ENCODE measurements at places on chromosomes 7 and 10.

DNA sequence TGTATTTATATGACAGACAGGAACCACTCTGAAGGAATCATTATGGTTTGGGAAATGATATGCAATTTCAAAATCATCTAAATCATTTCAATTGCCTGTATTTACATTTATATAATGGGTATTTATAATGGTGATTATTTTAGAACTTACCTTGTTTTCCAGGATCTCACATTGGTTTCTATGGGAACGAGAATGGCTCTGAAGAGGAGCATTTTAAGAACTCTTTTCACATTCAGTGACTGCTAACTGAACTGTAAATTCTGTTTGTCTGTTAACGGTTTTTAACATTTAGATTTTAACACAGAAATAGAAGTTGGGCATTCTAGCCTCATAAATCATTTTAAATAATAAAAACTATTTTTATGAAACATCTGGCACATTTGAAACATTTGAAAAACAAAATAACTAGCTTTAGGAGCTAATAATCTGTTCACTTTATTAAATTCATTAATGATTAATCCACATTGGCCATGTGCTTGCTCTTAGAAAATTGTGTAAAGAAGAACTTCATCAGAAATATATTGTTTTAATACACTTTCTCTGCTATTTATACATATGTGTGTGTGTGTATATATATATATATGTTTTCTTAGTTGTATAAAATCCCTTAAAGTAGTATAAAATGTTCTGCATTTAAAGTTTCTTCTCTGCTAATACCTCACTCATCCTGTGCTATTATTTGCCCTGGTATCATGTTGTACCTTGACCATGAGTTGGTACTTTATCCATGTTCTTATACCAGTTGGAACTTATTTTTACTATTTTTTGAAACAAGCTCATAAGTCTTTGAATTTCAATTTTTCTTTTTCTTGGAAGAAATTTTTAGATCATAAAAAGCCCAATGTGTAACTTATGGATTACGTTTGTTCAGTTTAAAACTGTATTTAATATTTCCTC is 8.7 kb upstream of the SEM1 start:
- no peak for DNase-seq

DNA sequence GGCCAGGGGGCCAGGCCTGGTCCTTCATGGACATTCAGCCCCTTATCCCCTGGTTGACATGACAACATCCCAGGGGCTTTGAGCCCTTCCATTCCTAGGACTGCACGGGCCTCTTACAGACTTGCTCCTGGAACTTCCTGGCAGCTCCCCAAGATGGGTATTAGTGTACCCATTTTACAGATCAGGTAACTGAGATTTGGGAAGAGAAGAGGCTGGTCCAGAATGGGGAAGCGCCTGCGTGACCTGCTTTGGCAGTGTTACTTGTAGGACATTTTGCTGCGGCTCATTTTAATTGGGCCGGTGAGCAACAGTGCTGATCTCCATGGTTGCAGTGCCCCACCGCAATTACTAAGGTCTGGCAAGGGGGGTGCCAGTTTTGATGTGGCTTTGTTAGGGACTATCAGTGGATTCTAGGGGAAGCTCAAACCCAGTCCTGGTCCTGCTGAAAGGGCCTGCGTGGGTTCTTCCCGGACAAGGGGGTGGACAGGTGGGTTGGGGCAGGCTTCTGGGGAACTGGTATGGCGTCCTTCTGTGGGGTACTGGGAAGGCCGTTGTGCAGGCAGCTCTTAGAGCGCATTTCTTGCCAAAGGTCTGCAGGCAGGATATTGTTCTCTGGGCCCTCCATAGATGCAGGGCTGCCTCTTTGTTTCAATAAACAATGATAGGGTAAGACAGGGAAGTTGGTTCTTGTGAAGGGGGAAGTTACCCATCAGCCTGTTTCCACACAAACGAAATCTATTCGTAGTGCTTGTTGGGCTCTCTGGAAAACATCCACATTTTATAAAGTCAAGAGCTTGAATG is 137.6 kb downstream of the RGS10 start:
- no peak for DNase-seq

- no peak for DNase-seq
Measured at GRCh38 chr10:117804470-117805011, 242.2 kb downstream of the RAB11FIP2 start.

DNA sequence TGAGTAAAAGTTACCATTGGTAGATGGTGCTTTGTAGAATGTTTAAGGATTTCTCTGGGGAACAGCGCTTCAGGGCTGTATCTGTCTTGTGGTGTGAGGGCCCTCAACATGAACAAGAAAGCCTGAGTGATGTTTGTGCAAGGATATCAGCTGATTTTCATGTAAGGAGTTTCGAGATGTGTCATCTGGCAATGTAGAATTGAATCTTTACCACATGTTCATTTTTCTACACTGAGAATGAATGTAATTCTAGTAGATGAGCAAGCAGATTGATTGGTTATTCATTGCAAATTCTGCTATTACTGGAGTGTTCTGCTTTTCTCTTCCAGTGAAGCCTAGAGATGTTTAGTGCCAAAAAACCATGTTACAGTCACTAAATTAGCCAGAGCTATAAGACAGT is 87.7 kb downstream of the ST7 start:
- DNase-seq, result no peak

GRCh38 chr7:45150199-45150598 is 7.4 kb upstream of the RAMP3 start:
- no peak for DNase-seq

DNA sequence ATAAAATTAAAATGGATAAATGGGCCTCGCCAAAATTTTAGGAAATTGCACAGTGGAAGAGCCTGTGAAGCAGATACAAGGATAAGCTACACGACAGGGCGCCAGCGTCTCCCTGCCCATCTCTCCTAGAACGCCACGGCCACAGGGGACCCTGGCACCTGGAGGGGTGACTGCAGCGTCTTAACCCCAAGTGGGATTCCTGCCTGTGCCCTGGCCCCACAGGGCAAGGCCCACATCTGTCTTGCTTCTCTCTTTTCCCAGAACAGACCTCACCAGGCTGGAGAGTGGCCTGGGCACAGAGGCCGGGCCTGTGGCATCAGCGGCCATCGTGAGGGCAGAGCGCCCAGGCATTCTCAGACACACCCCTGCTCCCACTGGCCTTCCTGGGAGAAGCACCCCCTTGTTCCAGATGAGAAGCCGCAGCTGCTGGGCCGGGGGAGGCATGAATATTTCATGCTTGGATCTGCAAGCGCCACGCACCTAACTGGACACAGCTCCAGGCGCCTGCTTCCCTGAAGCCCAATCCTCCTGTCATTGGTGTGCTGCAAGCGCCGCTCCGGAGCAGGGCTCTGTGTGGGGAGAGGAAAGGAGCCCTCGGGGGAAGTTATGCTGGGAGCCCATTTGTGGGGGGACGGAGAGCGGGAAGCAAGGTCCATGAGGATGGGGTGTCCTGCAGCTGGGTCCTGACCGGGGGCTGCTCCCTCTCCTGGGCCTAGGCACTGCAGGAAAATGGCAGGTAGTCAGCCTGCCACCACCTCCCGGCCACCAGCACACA is 153.5 kb downstream of the ELFN1 start:
- DNase-seq, result no peak

DNA sequence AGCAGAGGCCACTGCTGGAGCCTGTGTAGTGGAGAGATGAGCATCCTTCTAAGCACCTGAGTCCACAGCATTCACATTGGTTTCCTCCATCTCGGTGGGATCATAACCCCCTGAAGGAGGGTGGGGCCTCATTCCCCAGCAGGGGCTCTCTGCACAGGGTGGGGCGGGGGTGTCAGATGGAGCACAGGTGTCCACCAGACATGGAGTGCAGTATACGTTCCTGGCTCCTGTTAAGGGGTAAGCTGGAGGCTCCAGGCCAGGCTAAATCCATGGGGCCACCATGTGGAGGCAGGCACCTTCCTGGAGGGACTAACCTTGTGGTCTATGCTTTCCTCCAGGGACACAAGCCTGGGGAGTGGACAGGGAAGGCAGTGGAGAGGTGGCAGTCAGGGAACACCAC is 252.6 kb downstream of the GRID1 start:
- no peak for DNase-seq

DNA sequence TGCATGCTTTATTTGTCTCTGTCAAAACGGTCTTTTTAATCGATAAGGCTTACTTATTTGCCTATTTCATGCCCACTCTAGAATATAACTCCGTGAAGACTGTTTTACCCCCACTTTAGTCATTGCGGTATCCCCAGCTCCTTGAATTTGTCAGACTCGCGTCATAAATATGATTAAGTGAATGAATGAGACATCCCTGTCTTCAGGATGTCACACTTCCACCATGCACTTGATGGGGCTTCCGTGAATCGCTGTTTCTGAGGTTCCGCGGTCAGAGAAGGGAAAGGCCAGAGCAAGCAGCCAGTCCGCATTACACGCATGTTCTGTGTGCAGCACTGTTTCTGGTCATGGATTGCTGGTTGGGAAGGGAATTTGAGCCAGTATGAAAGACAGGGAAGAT is 138.8 kb downstream of the CELF2 start:
- DNase-seq, result peak; percentile 32

- DNase-seq, result no peak
Measured at GRCh38 chr10:3761021-3761686, 23.9 kb downstream of the KLF6 start.

DNA sequence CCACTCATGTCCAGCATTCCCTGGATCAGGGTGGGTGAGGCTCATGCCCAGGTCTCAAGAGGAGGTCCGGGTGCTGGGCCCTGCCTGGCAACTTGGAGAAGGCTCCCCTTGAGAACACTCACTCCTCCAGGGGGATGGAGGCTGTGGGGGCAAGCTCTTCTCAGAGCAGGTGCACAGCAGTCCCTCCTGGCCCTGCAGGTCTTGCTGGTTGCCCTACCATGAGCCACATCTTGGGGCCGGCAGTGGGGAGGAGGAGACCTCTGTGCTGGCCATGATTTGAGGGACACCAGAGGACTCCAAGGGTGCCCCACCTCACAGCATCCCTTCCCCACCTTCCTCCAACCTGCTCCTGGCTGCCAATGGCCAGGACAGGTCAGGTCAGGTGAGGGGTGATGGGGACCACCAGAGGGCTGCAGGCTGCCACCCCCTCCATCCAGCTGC is 87.4 kb upstream of the RET start:
- no peak for DNase-seq

GRCh38 chr7:38142736-38143135 is 35.3 kb upstream of the STARD3NL start:
- no peak for DNase-seq

DNA sequence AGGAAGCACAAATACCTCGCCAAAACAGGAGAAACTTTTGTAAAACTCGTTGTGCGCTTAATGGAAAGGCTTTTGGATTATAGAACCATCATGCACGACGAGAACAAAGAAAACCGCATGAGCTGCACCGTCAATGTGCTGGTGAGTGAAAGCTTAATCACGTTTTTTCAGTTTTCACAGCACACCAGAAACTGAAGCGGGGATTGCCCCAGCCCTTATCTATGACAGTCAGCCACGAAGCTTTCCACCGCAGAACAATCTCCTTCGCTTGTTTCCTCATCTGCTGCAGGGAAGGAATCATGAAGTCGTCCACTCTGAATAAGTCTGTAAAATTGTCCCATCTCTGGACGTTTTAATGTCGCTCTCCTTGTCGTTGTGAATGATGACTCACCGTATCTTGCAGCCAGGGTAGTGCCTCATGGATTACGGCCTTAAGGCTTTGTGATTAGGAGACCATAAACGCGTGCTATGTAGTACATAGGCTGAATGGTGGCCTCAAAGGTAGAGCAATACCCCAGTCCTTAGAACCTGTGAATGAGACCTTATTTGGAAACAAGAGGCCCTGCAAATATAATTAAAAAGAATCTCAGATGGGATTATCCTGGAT is 174.9 kb upstream of the NPS start:
- no peak for DNase-seq

- DNase-seq, result no peak
Measured at GRCh38 chr7:42237811-42238541, 967 bp upstream of the GLI3 start.

DNA sequence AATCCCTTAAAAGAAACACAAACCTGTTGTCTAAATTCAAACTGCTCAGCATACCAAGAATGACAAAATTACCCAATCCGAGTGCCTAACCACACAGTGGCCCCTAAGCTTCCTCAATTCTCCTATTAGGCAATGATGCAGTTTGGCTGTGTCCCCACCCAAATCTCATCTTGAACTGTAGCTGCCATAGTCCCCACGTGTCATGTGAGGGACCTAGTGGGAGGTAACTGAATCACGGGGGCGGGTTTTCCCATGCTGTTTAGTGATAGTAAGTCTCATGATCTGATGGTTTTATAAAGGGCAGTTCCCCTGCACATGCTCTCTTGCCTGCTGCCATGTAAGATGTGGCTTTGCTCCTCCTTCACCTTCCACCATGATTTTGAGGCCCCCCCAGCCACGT is 21.9 kb downstream of the PSAP start:
- no peak for DNase-seq

DNA sequence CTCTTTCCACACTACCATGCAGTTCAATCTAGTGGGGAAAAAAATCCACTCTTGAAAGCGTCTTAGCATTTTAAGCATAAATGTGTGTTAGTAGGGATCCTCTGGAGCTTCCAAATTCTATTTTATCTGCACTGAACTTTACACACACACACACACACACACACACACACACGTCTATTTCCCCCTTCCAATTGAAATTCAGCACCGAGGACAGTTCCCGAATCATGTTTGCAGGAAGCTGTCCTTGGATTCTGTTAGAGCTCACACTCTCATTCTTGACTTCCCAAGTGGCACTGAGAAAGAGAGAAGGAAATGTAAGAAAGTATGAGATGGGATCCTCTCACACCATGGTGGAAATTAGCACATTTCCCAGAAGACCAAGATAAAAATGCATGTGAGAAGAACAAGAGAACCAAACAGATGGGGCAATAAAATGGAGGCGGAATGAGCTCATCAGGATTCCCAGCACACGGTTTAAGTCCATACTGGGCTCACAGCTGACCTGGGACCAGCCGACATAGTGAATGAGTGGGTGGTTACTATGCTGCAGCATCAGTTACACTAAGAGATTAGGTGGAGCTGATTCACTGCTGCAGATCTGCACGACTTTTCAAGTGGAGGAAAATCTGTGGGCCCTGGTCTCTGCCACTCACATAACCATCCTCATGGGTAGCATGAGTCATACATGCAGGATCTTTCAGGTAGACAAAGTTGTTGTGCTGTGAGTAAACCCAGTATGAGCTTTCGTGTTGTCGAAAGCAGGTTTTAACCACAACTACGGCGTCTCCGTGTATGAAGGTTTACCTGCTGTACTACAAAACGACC is 3.3 kb upstream of the NPTX2 start:
- no peak for DNase-seq

DNA sequence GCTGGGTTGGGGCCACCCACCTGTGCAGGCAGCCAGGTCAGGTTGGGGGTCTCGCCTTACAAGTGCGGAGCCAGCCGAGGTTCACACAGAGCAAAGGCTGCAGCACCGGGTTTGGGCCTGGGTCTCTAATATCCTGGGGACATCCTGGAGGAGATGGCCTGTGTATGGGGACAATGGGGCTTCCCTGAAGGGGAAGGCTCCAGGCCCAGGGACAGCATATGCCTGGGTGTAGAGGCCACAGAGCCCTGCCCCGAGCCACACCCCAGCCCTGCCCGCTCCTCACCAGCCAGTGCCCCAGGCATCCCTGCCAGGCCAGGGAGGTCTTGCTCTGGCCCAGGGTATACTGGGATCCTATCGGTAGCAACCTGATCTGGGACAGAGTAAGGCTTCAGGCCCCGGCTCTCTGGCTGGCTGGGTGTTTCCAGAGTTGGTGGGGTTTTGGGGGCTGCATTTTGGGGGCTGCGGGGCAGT is 9.1 kb downstream of the TTYH3 start:
- DNase-seq, result no peak

GRCh38 chr10:120473593-120473992 is 16.6 kb downstream of the PLPP4 start:
- no peak for DNase-seq

- no peak for DNase-seq
Measured at GRCh38 chr7:70436790-70437350, 695.1 kb upstream of the GALNT17 start.
